Activated naive CD4-positive, alpha-beta T cell treated with anti-CD3 and anti-CD28 coated beads, Interleukin-2, amount 50 U/mL, for 72 hours (primary cell): ENCODE measurements at places on chromosomes 12 and 14. TPM values are rescaled to one million over a fixed set of nuclear protein-coding genes. Genes with fewer than 3 reads are reported as not detected.

ASCL1 gene
- not detected for total RNA-seq

DNA sequence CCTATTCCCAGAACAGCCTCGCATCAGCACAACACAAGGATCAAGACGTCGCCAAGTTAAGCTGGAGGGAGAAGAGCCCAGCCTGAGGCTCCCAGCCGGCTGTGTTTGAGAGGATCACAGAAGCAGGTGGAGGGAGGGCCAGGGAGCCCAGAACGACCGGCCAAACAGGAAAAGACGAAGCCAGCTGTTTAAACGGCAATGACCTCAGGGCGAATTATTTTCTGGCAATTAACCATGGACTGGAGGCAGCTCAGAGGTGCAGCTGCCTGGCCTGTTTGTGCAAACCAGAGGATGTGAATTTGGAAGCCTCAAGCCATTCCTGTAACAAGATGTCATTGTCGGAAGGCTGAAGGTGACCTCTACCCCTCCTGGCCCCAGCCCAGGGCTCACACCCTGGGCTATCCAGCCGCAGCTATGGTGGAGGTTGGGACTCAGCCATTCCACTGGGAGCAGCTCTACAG lies 175.8 kb upstream of the PRMT8 start:
- DNase-seq, result no peak

GRCh38 chr14:71607056-71607455 lies 325.2 kb upstream of the RGS6 start:
- DNase-seq, result no peak

DNA sequence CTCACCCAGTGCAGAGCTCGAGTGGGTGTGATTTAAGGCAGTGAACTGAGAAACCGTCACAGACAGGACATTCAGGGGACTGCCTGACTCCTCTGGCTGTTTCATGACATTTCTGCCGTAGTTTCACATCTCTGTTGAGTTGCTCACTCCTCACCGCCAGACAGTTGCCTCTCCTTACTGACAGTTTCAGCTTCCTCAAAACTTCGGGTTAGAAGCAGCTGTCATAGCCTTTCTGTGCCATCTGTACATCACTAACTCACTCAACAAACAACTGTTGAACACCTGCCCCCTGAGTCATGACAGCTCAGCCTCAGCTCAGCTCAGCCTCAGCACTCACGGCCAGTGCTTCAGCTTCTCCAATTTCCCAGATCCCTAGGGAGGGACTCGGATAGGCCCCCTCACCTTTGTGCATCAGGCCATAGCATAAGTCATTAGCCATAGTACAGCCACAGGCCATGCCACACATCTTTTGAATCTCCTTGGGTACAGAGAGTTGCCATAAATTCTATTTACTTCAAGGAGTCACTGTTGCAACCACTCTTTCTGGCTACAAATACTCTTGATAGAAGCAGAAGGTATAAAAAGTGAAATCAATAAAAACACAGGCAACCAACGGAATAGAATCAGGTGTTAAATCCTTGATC lies 6.2 kb upstream of the SLC15A4 start:
- DNase-seq, result peak; percentile 27

DNA sequence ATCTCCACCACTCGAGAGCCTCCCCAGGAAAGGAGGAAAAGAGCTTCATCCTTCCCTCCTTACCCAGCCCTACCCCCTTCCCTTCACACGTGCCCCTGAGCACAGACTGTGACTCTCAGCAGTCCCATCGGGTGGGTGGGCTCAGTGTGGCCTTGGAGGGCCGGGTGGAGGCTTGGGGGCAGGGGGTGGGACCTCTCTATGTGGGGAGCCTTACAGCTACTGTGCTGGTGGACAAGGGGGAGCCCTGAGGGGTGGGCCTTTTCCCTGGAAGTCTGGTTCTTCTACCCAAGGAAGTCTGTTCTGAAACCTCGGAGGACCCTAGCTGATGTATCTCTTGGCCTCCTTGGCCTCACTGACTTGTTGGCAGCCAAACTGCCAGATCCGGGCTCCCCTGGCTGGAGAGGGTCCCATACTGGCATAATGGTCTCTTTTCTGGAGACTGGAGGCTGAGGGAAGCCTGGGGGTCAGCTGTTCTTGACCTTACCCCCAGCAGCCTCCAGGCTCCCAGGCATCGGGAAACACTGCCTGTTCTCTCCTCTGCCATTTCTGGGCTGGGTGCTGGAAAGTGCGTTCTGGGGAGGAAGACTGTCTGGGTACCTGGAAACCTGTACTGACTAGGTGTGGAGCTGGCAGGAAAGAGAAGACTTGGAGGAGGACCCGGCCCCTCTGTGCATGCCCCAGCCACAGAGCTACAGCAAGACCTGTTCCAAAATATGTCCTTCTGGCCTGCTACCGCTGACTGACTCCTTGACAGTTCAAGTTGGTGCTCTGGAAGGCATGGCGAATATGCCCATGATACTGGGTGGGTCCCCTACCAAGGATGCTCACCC lies 7.6 kb downstream of the VASH1 start:
- DNase-seq, result no peak

DNA sequence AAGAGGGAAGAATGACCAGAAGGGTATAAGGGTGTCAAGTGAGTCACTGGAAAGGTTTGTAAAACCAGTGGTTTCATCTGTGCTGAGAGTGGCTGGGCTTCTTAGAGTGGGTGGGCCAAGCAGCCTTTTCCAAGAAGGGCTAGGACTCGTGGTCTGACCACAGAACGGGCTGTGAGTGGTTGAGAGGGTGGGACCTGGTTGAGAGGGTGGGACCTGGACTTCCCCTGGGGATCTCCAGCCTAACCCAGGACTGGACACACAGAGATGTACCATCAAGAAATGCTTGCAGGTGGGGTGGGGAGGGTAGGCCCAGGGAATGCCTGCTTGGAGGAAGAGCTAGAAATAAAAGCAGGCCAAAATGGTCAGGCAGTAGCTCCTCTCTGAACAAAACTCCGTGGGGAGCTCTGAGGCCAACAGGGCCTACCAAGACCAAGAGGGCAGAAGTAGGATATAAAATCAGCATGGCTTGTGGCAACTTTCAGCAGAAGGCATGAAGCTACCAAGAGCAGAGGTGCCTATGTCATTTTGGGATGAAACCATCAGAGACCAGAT lies 140.5 kb downstream of the FOXN3 start:
- DNase-seq, result peak; percentile 92

ADCY4 gene
- 2.1 TPM for total RNA-seq

DNA sequence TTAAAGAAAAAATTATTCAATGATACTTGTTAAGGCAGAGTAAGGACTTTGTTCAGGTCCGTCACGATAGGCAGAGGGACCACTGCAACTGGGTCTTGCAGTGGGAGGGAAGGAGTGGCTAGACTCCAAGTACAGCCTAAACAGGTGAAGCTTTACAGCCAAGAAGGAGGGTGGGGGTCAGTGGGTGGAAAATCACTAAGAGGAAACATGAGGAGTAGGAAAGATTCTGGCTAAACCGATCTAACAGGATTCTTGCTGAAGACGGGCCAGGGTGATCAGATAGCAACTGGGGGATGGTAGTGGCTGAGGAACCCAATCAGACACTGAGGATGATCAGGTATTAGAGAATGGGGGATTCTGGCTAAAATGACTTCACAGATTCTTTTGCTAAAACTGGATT lies 100.2 kb downstream of the TTC7B start:
- no peak for DNase-seq

DNA sequence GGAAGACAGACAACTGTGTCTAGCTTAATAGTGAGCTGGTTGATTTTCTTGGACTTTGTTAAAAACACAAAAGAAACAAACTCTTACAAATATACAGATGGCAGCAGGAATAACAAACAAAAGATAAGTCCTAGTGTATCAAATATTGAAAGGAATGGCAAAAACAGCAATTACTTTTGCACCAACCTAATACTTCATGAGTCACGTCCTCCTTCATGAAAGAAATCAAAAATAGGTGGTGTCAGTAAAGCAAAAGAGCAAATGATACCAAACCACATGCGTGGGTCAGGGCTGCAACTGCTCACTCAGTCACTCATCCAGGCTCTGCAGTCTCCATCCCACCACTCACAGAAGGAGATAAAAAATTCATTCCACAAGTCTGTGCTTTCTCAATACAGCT lies 11.8 kb downstream of the ATG14 start:
- DNase-seq, result no peak

DNA sequence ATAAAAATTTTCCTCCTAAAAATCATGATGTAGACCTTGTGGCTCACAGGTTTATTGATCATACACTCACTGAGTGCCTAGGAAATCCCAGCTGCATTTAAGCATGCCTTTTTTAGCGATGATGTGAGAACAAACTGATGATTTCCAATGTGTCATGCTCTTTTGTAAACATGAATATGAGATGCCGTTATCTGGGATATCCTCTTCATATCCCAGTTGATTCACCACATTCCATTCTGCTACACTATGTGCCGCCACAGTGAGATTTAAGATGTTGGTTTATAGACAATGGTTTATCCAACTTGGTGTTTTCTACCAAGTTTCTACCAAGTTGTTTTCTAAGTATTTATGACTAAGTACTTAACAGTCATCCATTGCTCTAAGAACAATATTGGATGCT lies 5.2 kb downstream of the OR4E1 start:
- DNase-seq, result no peak

ANKRD33 gene
- total RNA-seq, result not detected

- DNase-seq, result no peak
Observed at GRCh38 chr12:1314523-1314922, 279.9 kb downstream of the FBXL14 start.

KRT75 gene
- total RNA-seq, result not detected

SENP1 gene
- 39.9 TPM for total RNA-seq

KIAA0586 gene
- total RNA-seq, result 37.3 TPM

DNA sequence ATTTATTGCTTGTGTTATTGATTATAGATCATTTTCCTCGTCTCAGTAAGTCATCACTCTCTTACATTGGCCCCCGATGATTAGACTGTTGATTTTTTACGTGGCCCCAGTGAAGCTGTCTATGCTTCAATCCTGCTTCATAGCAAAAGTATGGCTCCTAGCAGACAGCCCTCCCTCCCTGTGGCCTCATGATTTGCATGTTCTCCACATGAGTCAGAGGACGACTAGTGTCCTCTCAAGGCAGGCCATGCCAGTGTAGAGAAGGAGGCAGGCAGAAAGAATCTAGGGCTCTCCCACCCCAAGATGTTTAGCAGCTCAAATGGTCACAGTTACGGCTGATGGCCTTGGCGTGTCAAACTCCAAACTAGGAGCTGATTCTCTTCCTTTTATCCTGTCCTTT lies 59.6 kb downstream of the FIGNL2 start:
- no peak for DNase-seq

DNA sequence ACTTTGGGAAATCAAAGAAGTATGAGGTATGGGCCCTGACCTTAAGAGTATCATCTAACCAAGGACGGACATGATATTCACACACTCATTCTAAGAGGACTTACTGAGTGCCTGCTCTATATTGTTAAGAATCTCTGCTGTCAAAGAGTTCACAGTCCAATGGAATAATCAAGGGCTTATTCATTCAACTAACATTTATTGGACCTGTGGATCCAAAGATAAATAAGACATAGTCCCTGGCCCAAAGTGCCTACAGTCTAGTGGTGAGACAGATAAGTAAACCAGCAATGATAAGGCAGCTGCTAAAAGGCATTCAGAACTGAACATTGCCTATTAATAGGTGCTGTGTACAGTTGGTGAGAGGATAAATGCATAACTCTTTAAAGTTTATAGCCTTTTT lies 11.0 kb downstream of the WDR20 start:
- DNase-seq, result no peak

TAS2R46 gene
- 2.4 TPM for total RNA-seq

GRCh38 chr14:51028851-51029754 lies 65.8 kb downstream of the TRIM9 start:
- no peak for DNase-seq

CRIP1 gene
- 200 TPM for total RNA-seq

DNA sequence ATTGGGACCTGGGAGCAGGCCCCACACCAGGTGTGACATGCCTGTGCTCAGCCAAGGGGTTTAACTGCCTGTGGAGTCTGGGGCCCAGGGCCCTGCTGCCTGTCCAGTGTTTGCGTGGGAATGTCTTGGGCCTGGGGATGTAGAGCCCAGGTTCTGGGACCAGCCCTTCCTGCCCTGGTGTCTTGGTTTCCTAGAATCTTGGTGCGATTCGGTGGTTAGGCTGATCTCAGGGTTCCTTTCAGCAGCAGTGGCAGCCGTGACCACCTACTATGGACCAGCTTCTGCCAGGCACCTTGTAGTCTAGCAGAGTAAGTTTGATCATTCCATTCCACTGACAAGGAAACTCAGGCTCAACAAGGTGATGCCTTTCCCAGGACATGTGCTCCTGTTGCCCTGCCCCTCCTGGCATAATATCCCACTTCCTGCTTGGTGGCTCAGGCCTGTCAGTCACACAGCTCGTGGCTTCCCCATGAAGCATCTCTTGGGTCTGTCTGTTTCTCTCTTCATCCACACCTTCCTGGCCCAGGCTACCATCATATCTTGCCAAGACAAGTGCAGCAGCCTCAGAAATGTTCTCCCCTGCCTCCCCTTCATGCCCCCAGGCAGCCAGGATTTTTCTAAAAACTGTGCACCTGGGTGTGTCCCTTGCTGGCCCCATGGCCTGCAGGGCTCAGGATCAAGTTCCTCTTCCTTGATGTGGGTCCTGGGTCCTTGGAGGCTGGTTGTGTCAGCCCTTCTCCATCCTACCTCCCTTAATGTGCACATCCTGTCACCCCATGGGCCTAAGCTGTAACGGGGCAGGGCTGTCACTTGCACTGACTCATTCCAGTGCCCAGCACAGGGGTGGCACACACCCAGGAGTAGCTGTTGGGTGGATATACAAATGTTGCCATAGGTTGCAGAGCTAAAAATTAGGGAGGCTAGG lies 101.6 kb downstream of the SLC25A47 start:
- DNase-seq, result no peak

- no peak for DNase-seq
Observed at GRCh38 chr14:42428996-42429395, 822.3 kb downstream of the LRFN5 start.

AVPR1A gene
- total RNA-seq, result not detected

GRCh38 chr14:24609655-24610344 lies at the start of gene GZMH:
TSS of gene GZMH (minus strand) at chr14:24609685. CDS start at chr14:24609613, 72 bp downstream.
- no peak for DNase-seq

DNA sequence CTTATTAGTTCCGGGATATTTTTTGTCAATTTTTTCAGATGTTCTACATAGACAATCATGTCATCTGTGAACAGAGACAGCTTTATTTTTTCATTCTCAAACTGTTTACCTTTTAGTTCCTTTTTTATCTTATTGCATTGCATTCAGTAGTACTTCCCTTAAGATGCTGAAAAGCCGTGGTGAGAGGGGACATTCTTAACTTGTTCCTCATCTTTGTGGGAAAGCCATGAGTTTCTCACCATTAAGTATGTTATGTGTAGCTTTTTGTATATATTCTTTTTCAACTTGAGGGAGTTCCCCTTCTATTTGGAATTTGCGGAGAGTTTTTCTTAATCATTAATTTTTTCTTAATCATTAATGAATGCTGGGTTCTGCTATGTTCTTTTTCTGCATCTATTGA lies 1727.1 kb upstream of the SEL1L start:
- DNase-seq, result no peak

ETNK1 gene
- total RNA-seq, result 66.5 TPM

- no peak for DNase-seq
Observed at GRCh38 chr12:4251216-4251891, 22.2 kb upstream of the CCND2 start.
